ENCODE measurements at places on chromosomes 1 and 21. TPM values are rescaled to one million over a fixed set of nuclear protein-coding genes. Genes with fewer than 3 reads are reported as not detected.

Gene ITLN2
- total RNA-seq: 0.41 TPM

GRCh38 chr1:195664628-195665027 is 943.6 kb downstream of the KCNT2 start:
- no peak overlapping the region for H3K4me3 ChIP-seq
- no peak for DNase-seq

GRCh38 chr1:184696403-184696802 is 58.3 kb downstream of the EDEM3 start:
- DNase-seq: no peak
- H3K4me1 ChIP-seq: peaks cover 27% of the 10 kb centered on the region
- H3K4me3 ChIP-seq: no peak overlapping the region
- no peaks in the 10 kb centered on the region for H3K27me3 ChIP-seq
- peaks cover 21% of the 10 kb centered on the region for H3K36me3 ChIP-seq
- H3K27ac ChIP-seq: no peak overlapping the region

- H3K4me3 ChIP-seq: no peak overlapping the region
- H3K27ac ChIP-seq: no peak overlapping the region
- H3K27me3 ChIP-seq: peaks cover 3% of the 10 kb centered on the region
- no peak for DNase-seq
- H3K36me3 ChIP-seq: no peaks in the 10 kb centered on the region
Measured at GRCh38 chr1:24121406-24121805, 9.5 kb upstream of the MYOM3 start.

DNA sequence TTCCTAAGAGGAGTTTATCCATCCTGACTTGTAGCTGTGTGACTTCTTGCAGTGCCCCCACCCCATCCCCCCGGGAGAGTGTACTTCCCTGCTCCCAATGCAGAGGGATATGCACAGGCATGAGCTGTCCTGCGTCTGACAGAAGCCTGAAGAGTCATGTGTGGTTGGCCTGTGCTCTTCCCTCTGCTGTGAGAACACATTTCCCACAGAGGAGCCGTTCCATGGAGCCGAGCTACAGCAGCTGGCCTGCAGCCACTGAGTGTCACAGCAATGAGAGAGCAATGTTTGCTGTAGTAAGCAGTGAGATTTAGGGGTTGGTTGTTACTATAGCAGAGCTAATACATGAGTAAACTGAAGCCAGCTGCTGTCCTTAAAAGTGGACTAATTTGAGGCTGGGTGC is 22.0 kb downstream of the PARS2 start:
- H3K27me3 ChIP-seq: no peaks in the 10 kb centered on the region
- peaks cover 34% of the 10 kb centered on the region for H3K36me3 ChIP-seq
- H3K4me3 ChIP-seq: no peak overlapping the region
- no peak for DNase-seq
- H3K27ac ChIP-seq: no peak overlapping the region

- H3K27ac ChIP-seq: no peak within 1 kb of the TSS
- no peaks in the 10 kb centered on the region for H3K4me1 ChIP-seq
- peaks cover 2% of the 10 kb centered on the region for H3K36me3 ChIP-seq
- peak; percentile 84 for DNase-seq
Measured at GRCh38 chr21:44454747-44455523, at the start of gene LRRC3. TSS of gene LRRC3 (plus strand) at chr21:44455510. CDS start at chr21:44456645, 1,135 bp downstream.

- no peaks in the 10 kb centered on the region for H3K36me3 ChIP-seq
- peaks cover 56% of the 10 kb centered on the region for H3K4me1 ChIP-seq
- no peak for DNase-seq
Measured at GRCh38 chr1:8813016-8813763, 4.2 kb downstream of the RERE start.

DNA sequence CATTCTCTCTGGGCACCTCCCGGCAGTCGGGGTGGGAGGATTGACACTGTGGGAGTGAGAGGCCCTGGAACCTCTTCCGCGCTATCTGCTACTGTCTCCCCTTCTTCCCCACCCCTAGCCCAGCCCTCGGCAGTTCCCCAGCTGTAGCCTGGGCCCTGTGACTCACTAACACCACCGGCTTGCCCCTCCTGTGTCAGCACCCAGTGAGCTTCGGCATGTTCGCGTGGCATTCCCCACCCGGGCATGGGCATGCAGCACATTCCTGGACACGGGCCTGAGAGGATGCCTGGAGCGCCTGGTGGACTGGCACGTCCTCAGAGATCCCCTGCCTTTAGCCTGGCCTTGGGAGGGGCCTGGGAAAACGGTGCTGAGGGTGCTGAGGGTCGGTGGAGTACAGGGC is 1.3 kb downstream of the CDK18 start:
- no peaks in the 10 kb centered on the region for H3K36me3 ChIP-seq
- peak overlapping the region; percentile 30 for H3K27ac ChIP-seq
- H3K27me3 ChIP-seq: no peaks in the 10 kb centered on the region

Gene SLFNL1
- total RNA-seq: 1.2 TPM

Gene CFAP141
- total RNA-seq: not detected

DNA sequence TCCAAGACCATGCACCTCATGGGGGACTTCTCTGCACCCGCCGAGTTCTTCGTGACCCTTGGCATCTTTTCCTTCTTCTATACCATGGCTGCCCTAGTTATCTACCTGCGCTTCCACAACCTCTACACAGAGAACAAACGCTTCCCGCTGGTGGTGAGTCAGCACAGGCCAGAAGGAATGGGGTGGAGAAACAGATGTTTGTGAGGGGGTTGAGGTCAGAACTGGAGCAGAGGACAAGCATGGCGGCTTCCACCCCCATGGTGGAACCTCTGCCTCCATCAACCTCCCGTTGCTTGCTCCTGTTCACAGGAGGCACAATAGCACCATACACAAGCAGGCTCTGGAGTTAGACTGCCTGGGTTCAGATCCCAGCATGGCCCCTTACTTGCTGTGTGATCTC is 6.9 kb upstream of the ATXN7L2 start:
- no peak for DNase-seq
- no peak overlapping the region for H3K4me3 ChIP-seq
- peaks cover 91% of the 10 kb centered on the region for H3K27me3 ChIP-seq
- no peaks in the 10 kb centered on the region for H3K4me1 ChIP-seq
- no peak overlapping the region for H3K27ac ChIP-seq
- H3K36me3 ChIP-seq: no peaks in the 10 kb centered on the region

Gene LMX1A
- not detected for total RNA-seq

GRCh38 chr1:201299968-201300367 is 16.7 kb downstream of the PKP1 start:
- no peaks in the 10 kb centered on the region for H3K36me3 ChIP-seq
- no peak overlapping the region for H3K4me3 ChIP-seq
- H3K4me1 ChIP-seq: peaks cover 10% of the 10 kb centered on the region
- no peak overlapping the region for H3K27ac ChIP-seq

GRCh38 chr1:20588634-20589225 is at the start of gene CDA:
TSS of gene CDA (plus strand) at chr1:20589097. CDS start at chr1:20589130, 33 bp downstream.
- peaks cover 26% of the 10 kb centered on the region for H3K27me3 ChIP-seq
- H3K36me3 ChIP-seq: no peaks in the 10 kb centered on the region
- H3K4me3 ChIP-seq: peak within 1 kb of the TSS; percentile 43
- DNase-seq: no peak

Gene DVL1
- 58.5 TPM for total RNA-seq

Gene CFHR5
- total RNA-seq: not detected

DNA sequence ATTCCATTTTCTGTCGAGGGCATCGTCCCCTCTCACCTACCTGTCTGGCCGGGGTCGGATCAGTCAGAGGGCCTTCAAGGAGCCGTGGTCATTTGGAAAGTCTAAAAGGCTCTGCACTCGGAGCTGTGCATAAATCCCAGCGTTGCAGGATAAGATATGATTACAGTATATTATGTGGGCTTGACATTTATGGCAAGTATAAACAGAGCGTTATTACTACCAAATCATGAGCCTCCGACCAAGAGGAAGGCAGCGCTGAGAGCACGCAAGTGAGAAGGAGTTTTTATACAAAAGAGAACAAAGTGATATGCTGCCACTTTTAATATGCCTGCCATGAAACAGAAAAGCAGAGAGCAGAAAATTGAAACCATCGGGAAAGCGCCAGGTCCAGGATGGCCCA is 419.4 kb upstream of the VAMP3 start:
- no peak overlapping the region for H3K4me3 ChIP-seq
- DNase-seq: no peak
- no peak overlapping the region for H3K27ac ChIP-seq
- peaks cover 7% of the 10 kb centered on the region for H3K27me3 ChIP-seq
- H3K4me1 ChIP-seq: peaks cover 5% of the 10 kb centered on the region

Gene ANGPTL3
- total RNA-seq: not detected

Gene CFHR4
- total RNA-seq: not detected

- H3K36me3 ChIP-seq: no peaks in the 10 kb centered on the region
- peaks cover 10% of the 10 kb centered on the region for H3K4me1 ChIP-seq
- H3K4me3 ChIP-seq: no peak overlapping the region
- H3K27me3 ChIP-seq: no peaks in the 10 kb centered on the region
- DNase-seq: no peak
- no peak overlapping the region for H3K27ac ChIP-seq
Measured at GRCh38 chr1:225933072-225933471, 7.9 kb downstream of the LEFTY2 start.

GRCh38 chr21:42696501-42697040 is 43.1 kb downstream of the PDE9A start:
- H3K36me3 ChIP-seq: peaks cover 34% of the 10 kb centered on the region
- H3K27me3 ChIP-seq: no peaks in the 10 kb centered on the region
- H3K4me3 ChIP-seq: no peak overlapping the region
- H3K4me1 ChIP-seq: peaks cover 5% of the 10 kb centered on the region
- DNase-seq: no peak

Gene SON
- 428 TPM for total RNA-seq

Gene ORC1
- total RNA-seq: 4.4 TPM

- no peak for DNase-seq
- H3K4me1 ChIP-seq: no peaks in the 10 kb centered on the region
- H3K36me3 ChIP-seq: no peaks in the 10 kb centered on the region
- H3K27me3 ChIP-seq: peaks cover 2% of the 10 kb centered on the region
- no peak overlapping the region for H3K27ac ChIP-seq
Measured at GRCh38 chr1:67060811-67061218, 6.9 kb upstream of the SLC35D1 start.

Gene CD247
- 0.36 TPM for total RNA-seq

DNA sequence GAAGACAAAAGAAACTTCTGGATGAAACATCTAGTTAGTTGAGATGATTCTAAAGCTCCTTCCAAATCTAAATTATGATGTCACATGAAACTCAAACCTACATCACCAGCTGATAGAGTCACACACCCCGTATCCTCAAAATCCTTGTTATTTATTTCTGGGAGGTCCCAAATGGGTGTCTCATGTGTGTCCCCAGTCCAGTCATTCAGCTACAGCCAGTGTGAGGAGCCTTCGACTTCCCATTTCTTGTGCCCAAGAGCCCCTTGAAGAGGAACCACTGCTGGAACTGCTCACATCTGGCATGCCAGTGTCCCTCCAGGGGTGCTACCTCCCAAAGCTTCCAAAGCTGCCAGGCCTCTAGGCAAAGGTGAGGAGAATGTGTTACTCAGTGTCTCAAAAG is 32.5 kb upstream of the KCNA3 start:
- H3K4me3 ChIP-seq: no peak overlapping the region
- DNase-seq: no peak
- no peaks in the 10 kb centered on the region for H3K36me3 ChIP-seq
- peaks cover 16% of the 10 kb centered on the region for H3K27me3 ChIP-seq
- H3K27ac ChIP-seq: no peak overlapping the region

Gene OR2G2
- not detected for total RNA-seq

DNA sequence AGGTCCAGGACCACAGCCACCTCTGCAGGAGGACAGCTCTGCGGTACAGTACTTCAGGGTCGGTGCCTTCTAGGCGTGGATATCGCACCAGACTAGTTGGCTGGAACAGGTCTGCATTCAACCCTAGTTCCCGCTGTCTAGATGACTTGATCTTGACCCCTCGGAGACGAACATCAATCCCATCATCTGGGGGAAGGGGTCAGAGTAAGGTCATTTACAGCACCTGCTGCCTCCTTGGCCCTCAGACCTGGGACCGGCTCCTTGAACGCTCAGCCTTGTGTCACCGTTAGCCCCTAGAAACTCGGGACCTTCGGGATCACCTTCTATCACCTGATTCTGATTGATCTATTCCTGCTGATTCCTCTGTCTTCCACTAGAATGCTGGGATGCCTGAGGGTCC is 2.6 kb downstream of the HECTD3 start:
- H3K27me3 ChIP-seq: no peaks in the 10 kb centered on the region
- no peak overlapping the region for H3K27ac ChIP-seq
- H3K4me1 ChIP-seq: peaks cover 29% of the 10 kb centered on the region

DNA sequence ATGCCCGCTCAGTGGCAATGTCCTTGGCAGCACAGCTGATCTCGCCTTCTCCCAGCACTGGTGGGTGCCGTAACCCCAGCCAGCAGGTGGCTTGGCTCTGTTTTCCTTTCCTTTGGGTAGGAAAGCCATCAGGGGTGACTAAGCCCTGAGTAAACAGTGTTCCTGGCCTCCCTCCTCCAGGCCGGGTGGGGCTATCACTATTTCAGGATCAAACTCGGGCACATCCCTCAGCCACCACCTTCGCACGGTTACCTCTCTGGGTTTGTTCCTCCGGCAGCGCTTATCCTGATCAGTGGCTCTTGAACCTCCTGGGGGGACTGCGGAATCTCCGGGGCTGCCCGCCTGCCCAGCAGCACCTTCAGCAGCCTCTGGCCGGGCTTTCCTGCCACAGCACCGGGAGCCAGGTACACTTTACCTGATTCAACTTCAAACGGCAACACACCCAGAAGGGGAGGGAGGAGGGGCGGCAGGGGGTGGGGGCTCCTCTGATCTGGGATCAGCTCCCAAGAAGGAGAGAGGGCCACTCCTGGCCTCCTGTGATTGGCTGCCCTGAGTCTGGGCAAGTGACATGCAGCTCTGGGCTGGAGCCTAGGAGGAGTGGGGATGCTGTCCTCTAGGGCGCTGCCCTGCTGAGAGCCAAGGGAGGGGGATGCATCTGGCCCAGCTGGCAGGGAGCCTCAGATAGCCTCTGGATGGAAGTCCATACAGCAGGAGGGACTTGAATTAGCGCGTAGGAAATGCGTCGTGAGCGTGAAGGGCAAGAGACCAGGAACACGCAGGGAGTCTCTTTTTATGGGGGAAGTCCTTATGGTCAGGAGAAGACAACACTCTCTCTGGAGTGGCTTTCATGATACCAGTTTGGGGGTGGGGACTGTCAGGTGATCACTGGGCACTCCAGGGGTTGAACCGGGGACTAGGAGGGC is at the start of gene ASCL5:
Gene ASCL5, minus strand, starts transcription at position 353 of the 923 bp plus-strand sequence. CDS start 11,812 bp downstream, outside the sequence.
- H3K4me3 ChIP-seq: no peak within 1 kb of the TSS
- peaks cover 18% of the 10 kb centered on the region for H3K27me3 ChIP-seq
- H3K36me3 ChIP-seq: peaks cover 3% of the 10 kb centered on the region

GRCh38 chr21:26210614-26211013 is 40.0 kb upstream of the APP start:
- no peaks in the 10 kb centered on the region for H3K4me1 ChIP-seq
- H3K27ac ChIP-seq: no peak overlapping the region
- DNase-seq: no peak

- H3K27ac ChIP-seq: peak overlapping the region; percentile 23
- peaks cover 22% of the 10 kb centered on the region for H3K36me3 ChIP-seq
- H3K27me3 ChIP-seq: no peaks in the 10 kb centered on the region
- no peak overlapping the region for H3K4me3 ChIP-seq
- DNase-seq: no peak
- peaks cover 27% of the 10 kb centered on the region for H3K4me1 ChIP-seq
Measured at GRCh38 chr21:29315131-29315749, 16.5 kb downstream of the BACH1 start.

Gene CFHR1
- 0.45 TPM for total RNA-seq

GRCh38 chr21:36082237-36082664 is 12.4 kb downstream of the CBR1 start:
- no peaks in the 10 kb centered on the region for H3K4me1 ChIP-seq
- no peak overlapping the region for H3K4me3 ChIP-seq

- H3K27me3 ChIP-seq: no peaks in the 10 kb centered on the region
- no peak overlapping the region for H3K27ac ChIP-seq
- H3K4me1 ChIP-seq: peaks cover 8% of the 10 kb centered on the region
- no peak for DNase-seq
- no peaks in the 10 kb centered on the region for H3K36me3 ChIP-seq
Measured at GRCh38 chr1:228953207-228953606, 217.9 kb downstream of the RHOU start.
